Sciatic nerve (tissue), 2 donors: ENCODE measurements at places on chromosomes 11 and 22. TPM values are rescaled to one million over a fixed set of nuclear protein-coding genes. Genes with fewer than 3 reads are reported as not detected.

The IRAG1 gene
- total RNA-seq = 9.6 TPM

- DNase-seq = no peak
Observed at GRCh38 chr11:111476956-111477355, 35.2 kb downstream of the BTG4 start.

- peak; percentile 72 for DNase-seq
Observed at GRCh38 chr11:111429066-111429506, 50.0 kb upstream of the POU2AF1 start.

GRCh38 chr11:69530278-69531070, 49.0 kb downstream of the LINC01488 start:
- DNase-seq = peak; percentile 58

DNA sequence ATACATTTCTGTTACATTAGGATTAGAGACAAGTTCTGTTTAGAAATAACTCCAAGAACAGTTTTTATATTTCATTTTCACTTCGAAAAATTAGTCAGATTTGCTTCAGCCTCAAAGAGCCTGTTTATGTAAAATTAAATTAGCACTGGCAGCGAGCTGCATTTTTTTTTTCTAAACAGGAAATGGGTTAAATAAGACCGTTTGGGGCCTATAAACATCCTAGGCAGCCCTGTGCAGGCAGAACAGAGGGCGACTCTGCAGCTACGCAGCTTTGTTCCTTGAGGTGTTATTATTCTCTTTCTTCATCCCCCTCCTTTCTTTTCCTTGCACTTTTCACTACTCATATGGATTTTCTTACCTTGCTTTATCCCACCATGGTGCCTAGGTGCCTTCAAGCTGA, 48.7 kb downstream of the CWC15 start:
- no peak for DNase-seq

DNA sequence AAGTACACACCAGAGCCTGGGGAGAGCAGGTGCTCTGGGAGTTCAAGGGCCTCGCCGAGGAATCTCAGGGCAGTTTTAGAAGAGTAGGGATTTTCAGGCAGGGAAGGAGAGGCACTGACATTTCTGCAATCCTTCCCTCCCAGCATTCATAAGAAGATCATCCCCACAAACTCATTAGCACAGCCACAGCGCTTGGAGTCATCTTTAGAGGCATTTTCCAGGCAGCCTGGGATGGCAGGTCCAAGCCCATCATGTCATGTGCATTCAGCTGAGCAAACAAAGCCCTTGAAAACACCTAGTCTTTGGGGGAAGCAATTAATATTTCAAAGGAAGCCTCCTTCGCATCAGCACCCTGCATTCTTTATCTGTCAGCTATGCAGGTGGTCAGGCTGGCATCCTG, 43.8 kb downstream of the MAP6 start:
- DNase-seq = no peak

GRCh38 chr11:126265811-126266210, 2.9 kb downstream of the SRPRA start:
- no peak for DNase-seq

DNA sequence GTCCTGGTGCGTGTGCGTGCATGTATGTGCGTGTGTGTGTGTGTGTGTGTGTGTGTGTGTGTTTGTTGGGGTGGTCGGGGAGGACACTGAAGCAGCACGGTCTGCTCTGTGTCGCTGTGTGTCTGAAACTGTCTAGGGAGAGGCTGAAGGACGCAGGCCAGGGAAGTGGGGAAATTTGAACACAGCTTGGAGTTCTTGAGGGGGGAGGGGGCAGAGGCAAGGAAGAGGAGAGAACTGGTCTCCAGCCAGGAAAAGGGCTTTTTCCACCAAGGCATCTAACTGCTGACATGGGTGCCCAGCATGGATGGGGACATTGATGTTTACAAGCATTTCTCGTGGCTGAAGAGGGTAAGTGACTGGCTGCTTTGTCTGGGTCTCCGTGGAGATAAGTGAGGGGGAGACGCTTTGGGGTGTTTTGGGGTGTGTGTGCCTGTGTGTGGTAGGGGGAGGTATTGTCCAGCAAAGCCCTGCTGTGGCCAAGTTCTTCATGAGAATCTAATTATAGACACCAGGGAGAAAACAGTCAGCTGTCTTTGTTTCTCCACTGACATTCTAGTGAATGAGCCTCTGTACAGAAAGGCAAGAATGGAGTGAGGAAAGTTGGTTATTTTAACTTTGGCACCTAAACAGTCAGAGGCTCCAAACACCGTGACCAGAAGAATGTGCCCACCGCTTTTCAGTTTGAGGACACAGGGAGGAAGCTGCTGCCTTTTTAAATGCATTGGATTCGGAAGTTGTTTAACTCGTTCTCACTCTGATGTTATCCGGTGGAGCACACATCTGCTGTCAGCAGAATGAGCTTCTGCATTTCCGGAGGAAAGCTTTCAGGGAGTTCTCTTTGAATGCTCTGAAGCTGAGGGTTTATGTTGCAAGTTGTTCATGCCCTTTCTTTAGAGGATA, 63.7 kb downstream of the PPFIBP2 start:
- peak; percentile 77 for DNase-seq

GRCh38 chr11:85855341-85855656, at the start of gene CCDC83:
Gene CCDC83 (plus strand): TSS chr11:85855383. CDS start chr11:85865124, 9,741 bp downstream.
- DNase-seq = no peak
